ENCODE measurements at places on chromosomes 11 and 22. TPM values are rescaled to one million over a fixed set of nuclear protein-coding genes. Genes with fewer than 3 reads are reported as not detected.

DNA sequence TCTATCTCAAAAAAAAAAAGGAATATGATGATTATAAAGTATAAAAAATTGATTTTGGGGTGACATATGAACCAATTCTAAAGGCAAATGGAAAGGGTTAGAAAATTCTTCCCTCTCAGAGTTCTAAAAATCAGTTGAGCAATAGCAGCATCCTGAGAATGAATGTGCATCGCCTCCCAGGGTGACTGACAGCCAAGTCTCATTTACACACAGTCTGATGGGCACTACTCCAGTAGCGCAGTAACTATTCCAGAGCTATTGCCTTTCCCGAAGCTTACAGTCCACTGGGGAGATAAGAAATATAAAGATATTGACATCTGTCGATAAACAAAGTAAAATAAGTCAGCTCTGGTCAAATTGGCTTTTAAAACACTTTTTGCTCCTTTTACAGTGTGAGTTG lies 32.3 kb upstream of the SORL1 start:
- H3K27ac ChIP-seq: no peak overlapping the region
- no peak overlapping the region for H3K4me3 ChIP-seq
- no peak for DNase-seq
- H3K4me1 ChIP-seq: peaks cover 6% of the 10 kb centered on the region

GRCh38 chr11:90747057-90747456 lies 524.2 kb upstream of the CHORDC1 start:
- H3K27me3 ChIP-seq: no peaks in the 10 kb centered on the region
- H3K4me3 ChIP-seq: no peak overlapping the region
- H3K27ac ChIP-seq: no peak overlapping the region
- DNase-seq: no peak
- no peaks in the 10 kb centered on the region for H3K4me1 ChIP-seq

Gene FZD4
- 17.7 TPM for total RNA-seq

DNA sequence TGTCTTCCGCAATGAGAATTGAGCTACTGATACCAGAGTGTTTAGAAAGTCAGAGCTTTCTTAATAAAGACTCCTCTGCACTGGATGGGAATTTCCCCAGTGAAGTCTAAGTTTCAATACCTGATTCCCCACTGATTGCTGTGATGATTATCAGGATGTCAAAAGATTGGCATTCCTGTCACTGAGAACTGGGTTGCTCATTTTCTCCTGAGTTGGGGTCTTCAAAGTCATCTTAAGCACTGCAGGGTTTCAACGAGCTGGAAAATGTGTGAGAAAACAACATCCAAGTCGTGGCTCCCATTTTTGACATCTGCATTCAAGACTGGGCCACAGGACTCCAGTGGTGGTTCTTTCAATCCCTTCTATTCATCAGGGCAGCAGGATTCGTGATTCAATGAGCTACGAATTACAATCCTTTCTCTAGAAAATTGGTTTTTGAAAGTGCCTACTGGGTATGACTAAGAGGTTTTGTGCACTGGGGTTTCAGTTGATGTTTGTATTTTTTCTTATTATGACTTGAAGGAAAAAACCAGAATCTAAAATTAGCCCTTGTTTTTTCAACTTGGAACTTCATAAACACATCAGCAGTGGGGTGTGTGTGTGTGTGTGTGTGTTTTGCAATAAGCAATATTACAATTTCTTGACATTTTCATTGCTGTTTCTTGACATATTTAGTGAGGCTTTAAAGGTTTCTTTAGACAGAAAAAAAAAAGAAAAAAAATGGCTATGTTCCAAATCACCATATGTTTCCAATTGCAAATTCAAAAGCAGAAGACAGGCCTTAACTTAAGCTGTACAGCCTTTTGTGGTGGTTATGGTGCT lies 233.0 kb downstream of the FAM76B start:
- H3K4me1 ChIP-seq: no peaks in the 10 kb centered on the region
- no peak for DNase-seq
- H3K27me3 ChIP-seq: no peaks in the 10 kb centered on the region
- peak overlapping the region; percentile 65 for H3K27ac ChIP-seq
- H3K36me3 ChIP-seq: no peaks in the 10 kb centered on the region

Gene SPI1
- total RNA-seq: 57.9 TPM
